Iris pigment epithelial cell (primary cell): ENCODE measurements at places on chromosomes 3 and 15.

- peak; percentile 46 for DNase-seq
Observed at GRCh38 chr3:47617086-47618010, 38.7 kb upstream of the CSPG5 start.

DNA sequence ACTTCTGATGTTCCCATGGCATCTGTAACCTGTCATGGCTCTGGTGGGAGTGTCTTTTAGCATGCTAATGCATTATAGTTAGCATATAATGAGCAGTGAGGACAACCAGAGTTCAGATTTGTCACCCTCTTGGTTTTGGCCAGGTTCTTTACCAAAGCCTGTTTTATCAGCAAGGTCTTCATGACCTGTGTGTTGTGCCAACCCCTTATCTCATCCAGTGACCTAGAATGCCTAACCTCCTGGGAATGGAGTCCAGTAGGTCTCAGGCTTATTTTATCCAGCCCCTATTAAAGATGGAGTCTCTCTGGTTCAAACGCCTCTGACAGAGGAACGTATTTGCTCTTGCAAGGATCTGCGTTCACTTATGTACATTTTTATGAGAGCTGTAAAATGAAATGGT, 60.3 kb upstream of the UTS2B start:
- DNase-seq, result no peak

GRCh38 chr3:31450345-31450744, 82.4 kb upstream of the STT3B start:
- DNase-seq, result no peak

DNA sequence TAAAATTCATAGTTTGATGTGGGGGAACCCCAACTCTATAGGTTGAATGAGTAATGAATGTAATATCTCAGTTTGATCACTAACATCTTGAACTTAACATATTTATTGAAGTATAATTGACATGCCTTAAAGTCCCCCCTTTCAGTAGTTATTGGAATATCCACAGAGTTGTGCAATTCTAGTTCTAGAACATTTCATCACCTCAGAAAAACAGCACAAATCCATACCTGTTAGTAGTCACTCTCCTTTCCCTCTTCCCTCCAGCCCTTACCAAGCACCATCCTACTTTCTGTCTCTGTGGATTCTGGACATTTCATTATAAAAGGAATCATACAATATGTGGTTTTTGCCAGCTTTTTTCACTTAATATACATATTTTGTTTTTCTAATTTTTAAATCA, 8.7 kb upstream of the NIT2 start:
- DNase-seq, result peak; percentile 40

DNA sequence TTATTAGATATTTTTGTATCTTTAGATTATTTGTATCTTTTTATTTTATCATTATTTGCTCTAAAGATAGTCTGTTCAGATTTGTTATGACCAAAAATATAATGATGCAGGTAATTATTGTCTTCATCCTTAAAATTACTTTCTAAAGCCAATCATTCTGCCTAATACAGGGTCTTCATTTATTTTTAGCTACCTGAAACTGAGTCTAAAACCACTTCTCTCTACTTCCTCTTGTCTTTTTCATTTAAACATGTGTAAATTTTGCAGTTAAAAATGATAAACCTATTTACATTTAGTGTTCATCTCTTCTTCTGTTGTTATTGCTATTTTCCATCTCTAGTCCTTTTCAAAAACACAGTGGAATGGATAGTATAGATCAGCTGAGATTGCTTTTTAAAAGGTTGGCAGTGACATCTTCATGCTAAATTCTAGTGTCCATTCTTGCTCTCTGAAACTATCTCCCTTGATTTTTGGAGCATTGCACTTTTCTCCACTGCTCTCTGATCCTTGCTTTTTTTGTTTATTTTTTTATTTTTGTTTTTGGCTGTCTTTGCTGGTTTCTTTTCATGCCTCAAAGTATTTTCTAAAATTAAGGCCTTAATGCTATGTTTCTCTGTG, 91.8 kb downstream of the UBE2E2 start:
- DNase-seq, result no peak

DNA sequence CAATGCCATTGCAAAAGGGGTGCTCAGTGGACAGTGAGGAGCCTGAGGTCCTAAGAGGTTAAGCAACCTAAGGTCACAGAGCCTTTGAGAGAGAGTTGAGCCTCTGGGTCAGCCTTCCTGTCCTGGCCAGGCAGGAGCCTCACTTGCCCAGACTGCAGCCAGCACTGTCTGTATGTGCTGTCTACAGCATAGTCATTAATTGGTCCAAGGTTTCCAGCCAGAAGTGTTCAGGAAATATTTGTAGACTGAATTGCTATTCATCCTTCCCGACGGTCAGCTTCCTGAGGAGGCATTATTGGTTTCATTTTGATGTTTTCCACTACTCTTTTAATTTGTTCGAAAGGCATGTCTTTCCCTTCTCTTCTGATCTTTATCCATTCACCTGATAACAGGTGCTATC, 8.1 kb downstream of the SEC13 start:
- DNase-seq, result no peak

- no peak for DNase-seq
Observed at GRCh38 chr15:36793205-36793873, 213.9 kb downstream of the CDIN1 start.

GRCh38 chr15:101276501-101277037, 716 bp downstream of the SELENOS start:
- peak; percentile 63 for DNase-seq

DNA sequence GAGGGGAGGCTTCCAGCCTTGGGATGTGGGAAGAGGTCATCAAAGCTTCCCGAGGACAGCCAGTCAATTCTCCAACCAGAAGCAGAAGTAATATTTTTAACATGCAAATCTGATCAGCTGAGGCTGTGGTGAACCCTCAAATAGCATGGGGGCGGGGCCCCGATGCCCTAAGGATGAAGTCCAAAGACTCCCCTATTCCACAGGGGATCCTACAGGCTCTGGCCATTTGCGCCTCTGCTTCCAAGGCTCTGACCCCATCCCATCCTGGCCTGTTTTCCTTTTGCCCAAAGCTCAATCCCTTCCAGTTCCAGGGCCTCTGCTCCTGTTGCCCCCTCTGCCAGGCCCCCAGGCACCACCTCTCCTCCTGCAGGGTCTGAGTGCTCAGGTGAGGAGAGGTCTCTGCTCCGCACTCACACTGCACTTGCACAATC, 6.7 kb upstream of the CSK start:
- DNase-seq, result no peak

GRCh38 chr15:52394118-52394517, 98.5 kb upstream of the MYO5C start:
- no peak for DNase-seq
